ENCODE measurements at places on chromosomes 2 and 18.

DNA sequence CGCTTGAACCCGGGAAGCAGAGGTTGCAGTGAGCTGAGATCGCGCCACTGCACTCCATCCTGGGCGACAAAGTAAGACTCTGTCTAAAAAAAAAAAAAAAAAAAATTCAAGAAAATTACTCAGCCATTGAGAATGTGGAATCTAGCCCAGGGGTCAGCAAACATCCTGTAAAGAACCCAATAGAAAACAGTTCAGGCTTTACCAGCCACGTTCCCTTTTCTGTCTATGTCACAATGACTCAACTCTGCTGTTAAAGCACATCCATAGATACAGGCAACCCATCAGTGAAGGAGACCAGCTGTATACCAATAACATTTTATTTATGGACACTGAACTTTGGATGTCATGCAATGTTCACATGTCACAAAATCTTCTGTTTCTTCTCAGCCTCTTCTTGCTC lies 435.6 kb upstream of the GYPC start:
- no peak for DNase-seq

- DNase-seq = no peak
These were observed 60.3 kb downstream of the EHBP1 start for GRCh38 chr2:62765619-62766376.

- no peak for DNase-seq
These were observed 18.8 kb upstream of the MRPL33 start for GRCh38 chr2:27752551-27753237.

DNA sequence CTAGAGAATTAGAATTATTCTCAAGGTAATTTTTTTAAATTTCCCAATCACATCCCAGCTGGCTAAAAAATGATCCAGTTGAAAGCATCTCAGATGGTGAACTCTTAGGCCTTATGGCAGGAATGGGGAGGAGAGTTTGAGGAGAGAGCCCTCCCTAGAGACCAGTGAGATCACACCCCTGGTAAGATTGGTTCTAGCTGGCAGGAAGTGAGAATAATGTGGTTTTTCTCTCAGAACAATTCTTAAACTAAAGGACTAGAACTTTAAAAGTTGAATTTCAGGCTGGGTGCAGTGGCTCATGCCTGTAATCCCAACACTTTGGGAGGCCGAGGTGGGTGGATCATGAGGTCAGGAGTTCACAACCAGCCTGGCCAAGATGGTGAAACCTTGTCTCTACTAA lies 120.2 kb downstream of the MYO3B start:
- no peak for DNase-seq

- no peak for DNase-seq
These were observed 278.0 kb upstream of the MGAT5 start for GRCh38 chr2:133975676-133976428.

DNA sequence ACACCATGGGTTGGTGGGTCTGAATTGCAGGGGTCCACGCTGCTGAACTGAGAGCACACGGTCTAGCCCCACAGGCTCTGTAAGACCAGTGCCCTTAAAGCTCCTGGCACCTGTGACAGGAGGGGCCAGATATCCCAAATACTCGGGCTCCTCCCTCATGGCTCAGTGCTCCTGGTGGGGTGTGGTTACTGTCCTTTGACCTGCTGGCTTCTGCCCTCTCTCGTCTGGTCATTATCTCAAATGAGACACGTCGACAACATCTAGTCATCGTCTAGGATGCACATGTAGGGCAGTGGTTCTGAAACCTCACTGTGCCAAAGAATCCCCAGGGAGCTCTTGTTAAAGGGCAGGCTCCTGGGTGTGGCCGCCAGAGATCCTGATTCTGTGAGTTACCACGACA lies 258.4 kb downstream of the LOXHD1 start:
- DNase-seq = no peak

- DNase-seq = no peak
These were observed 239.5 kb upstream of the SALL3 start for GRCh38 chr18:78739882-78740677.

DNA sequence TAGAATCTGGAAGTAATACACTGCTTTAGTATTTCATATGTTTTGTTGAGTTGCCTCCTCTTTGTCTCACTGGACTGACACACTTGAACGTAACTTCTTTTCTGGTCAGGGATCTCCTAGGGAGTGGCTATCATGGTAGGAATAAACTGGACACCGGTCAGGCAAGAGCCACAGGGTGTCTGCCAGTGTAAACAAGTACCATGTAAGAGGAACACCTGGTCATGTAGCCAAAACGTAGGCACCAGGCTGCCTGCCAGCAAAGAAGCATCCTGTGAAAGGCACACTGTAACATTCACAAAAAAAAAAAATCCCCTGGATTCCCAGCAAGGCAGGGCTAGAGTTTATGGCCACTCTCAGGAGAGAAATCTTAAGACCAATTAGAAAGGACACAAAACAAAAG lies 372.8 kb upstream of the RND3 start:
- DNase-seq = no peak

DNA sequence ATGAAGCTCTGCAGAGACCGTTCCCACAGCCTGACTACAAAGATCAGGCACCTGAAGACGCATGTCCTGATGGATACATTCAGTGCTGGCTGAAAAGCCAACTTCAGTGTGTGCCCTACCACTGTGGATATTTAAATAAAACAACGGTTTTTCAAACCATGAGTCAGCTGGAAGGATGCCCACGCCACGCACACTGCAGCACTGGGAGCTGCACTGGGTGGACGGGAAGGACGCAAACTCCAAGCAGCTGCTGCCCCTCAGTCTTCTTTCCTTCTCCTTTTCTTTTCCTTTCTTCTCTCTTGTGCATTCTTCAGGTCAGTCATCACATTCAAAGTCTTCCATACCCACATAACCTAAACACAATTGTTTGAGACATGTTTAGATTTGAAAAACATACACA lies 7.9 kb downstream of the TMEM18 start:
- DNase-seq = no peak

DNA sequence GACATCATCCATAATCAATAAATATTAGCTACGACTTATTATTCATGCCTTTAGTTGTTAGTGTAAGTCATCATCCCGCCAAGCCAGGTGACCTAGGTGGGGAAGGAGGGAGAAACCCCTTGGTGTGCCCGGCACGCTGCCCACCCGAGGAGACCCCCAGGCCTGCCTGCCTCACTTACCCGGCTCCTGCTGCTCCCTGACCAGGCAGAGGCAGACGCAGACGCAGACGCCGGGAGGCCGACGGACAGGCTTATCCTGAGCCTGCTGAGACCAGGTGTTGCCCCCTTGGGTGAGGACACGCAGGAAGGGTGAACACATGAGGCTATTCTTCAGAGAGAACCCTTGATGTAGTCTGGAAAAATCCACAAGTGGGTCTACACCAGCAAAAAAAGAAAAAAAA lies 401.8 kb downstream of the GALR1 start:
- DNase-seq = no peak

DNA sequence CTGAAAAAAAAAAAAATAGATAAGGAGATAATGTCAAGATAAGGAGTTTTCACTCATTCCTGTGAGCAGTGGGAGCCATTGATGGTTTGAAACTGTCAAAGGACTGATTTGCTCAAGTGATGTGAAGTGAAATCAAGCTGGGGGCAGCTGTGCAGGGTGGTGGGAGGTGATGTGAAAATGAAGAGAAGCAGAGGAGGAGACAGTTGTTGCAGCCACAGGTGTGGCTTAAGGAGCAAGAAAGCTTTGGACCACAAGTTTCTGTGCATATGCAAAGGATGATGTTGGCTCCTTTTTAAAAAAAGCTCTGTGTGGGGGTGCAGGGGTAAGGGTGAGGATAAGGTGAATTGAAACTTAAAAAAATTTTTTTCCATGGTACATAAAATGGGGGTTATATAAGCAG lies 8.3 kb downstream of the EFR3B start:
- DNase-seq = no peak

DNA sequence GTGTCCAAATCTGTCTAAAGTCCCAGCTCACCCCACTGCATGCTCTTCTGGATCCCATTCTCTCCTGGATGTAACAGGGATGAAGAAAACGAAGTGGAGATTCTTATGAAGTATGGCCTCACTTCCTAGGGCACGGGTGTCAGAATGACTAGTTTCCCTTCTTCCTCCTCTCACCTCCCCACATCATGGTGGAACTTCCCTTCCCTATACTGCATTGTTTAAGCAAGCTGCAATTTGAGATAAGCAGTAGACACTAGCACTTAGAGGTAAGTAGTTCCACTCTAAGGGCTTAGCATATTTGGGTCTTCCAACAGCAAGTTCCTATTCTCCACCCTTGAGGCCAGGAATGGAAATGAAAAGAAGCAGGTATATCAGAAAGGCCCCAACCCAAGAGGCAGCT lies 29.7 kb downstream of the SLC4A5 start:
- no peak for DNase-seq

Data from CD4-positive, alpha-beta T cell treated with Interleukin-6 for 4 hours (primary cell).